ENCODE measurements at places on chromosomes 16 and 17.

DNA sequence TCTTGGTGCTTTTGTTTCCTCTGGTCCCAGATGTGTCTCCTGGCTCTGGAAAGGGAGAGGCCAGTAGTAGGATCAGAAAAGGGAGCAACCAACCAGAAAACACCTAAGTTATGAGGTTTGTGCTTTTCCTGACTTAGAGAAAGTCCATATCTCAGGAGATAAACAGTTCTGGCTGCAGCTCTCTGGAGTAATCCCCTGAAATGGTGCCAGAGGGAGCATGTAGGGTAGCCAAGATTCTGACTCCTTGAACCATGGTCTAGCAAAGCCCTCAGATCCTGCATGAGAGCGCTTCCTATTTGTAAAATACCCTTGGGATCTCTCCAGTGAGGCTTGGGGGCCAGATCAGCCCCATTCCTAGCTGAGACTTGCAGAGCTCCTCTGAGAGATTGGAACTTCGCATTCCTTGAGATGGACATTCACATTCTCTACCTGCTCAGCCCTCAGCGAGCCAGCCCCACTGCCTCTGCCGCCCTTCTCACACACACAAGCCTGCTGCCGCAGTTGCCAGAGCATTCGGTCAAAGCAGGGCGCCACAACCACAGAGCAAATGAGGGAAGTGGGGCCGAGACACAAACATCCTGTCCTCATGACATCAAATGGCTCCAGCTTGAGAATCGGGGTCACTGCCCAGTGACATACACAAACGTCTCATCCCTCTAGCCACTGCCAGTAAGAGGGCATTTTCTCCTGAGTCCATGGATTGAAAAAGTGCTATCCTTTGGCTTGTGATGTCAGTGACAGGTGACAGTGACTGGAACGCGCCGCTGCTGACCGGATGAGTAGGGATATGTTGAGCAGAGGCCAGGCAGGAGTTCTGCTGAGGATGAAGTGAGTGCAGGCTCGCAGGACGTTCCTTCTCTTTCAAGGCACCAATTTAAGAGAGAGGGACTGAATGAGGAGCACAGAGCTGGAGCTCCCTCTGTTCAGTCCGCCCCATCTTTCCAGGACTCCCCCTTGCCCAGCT lies 5.0 kb downstream of the ABHD15 start:
- DNase-seq: peak; percentile 71

DNA sequence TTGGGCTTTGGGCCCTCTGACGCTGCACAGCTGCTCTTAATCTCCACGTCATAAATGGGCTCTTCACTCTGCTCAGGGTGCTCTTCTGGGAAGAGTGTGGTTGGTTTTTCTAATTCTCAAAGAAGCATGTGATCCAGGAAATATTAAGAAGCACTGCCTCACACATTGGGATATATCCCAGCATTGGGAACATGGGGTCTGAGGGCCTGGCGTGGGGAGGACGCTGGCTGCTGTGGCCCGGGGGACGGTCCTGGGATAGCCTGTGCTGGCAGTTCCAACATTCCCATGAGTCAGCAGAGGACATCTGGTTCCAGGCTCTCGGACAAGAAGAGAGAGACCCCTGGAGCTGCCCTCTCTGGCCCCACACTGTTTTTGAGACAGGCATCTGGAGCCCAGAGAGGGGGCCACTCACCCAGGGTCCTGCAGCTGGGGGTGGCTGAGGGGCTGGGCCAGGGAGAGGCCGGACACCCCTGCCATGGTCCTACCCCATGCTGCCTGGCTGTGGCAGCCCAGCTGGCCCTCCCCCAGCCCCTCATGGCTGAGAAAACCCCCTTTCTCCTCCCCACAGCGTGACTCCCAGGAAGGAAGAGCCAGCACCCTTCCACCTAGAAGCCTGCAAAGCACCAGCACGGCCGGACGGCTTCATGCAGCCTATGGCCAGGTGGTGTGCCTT lies 58.8 kb downstream of the NT5M start:
- DNase-seq: no peak

- no peak for DNase-seq
Observed at GRCh38 chr16:22285080-22285479, 12.1 kb upstream of the POLR3E start.

GRCh38 chr16:23141959-23142740 lies 7.1 kb downstream of the USP31 start:
- DNase-seq: no peak

GRCh38 chr16:17944345-17944744 lies 392.2 kb downstream of the NPIPA8 start:
- no peak for DNase-seq

DNA sequence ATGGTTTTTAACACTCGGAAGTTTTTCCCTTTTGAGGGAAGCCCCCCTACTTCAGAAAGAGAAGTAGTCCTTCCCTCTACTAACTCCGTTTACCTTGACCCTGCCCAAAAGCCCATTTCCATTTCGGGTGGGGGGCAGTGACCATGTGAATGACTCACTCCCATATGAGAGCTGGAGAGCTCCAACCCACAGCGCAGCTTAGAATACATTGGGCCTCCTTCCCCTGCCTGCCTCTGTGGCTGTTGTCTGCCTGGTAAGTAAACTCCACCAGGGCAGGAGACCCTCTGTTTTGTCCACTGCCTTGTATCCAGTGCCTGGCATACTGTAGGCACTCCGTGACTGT lies 985 bp downstream of the SGSM2 start:
- DNase-seq: no peak

- DNase-seq: peak; percentile 70
Observed at GRCh38 chr17:68182940-68183551, 64.8 kb upstream of the AMZ2 start.

- no peak for DNase-seq
Observed at GRCh38 chr17:72407931-72408330, 287.1 kb downstream of the SOX9 start.

DNA sequence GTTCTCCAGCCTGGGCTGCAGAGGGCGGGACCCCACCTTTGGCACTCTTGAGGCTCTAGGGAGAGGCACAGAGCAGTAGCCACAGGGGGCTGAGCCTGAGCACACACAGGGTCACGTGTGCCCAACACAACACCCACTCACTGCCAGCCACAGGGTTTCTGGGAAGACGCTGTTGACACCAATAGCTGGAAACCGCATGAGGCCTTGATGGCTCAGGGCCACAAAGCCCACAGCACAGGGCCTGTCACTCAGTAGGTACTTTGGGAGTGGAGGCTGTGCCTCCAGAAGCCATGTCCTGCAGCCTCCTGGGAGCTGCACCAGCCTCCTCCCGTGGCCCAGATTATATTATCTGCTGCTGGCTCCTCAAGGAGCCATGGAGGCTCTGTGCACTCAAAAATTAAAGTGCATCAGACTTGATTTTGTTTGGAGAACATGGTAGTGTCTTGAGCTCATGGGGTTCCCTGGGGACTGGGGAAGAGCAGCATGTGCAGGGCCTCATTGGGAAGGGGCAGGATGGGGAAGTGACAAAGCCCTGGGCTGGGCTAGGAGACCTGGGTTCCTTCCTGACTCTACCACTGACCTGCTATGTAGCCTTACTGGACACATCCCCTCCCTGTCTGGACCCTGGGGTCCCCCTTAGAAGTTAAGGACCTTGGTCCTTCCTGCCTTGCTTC lies 12.5 kb upstream of the SREBF1 start:
- DNase-seq: no peak

DNA sequence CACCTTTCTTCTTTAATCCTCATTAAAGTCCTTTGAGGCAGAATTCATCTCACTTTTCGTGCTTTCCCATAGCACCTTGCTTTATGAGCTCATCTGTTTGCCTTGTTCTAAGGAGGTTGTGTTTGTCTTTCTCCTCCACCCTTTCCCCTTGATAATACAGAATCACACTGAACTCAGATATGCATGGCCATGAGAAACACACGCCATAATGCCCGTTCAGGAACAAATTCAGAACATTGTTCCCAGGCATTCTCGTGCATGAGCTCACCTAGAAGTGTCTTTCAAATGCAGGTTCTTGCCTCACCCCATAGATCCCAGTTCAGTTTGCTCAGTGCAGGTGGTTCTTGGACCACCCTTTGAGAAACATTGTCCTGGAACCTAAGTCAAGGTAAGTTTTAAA lies 71.1 kb downstream of the TMEM114 start:
- DNase-seq: no peak

GRCh38 chr17:13833921-13834320 lies 232.2 kb upstream of the HS3ST3A1 start:
- no peak for DNase-seq

- DNase-seq: no peak
Observed at GRCh38 chr17:70653850-70654249, 484.5 kb downstream of the KCNJ2 start.

- no peak for DNase-seq
Observed at GRCh38 chr16:30087181-30087898, 4.4 kb downstream of the TBX6 start.

GRCh38 chr16:78628461-78629045 lies 529.1 kb downstream of the WWOX start:
- DNase-seq: no peak

GRCh38 chr16:17069681-17070080 lies 401.1 kb downstream of the XYLT1 start:
- no peak for DNase-seq

- no peak for DNase-seq
Observed at GRCh38 chr16:50740736-50741135, 1.1 kb upstream of the CYLD start.

DNA sequence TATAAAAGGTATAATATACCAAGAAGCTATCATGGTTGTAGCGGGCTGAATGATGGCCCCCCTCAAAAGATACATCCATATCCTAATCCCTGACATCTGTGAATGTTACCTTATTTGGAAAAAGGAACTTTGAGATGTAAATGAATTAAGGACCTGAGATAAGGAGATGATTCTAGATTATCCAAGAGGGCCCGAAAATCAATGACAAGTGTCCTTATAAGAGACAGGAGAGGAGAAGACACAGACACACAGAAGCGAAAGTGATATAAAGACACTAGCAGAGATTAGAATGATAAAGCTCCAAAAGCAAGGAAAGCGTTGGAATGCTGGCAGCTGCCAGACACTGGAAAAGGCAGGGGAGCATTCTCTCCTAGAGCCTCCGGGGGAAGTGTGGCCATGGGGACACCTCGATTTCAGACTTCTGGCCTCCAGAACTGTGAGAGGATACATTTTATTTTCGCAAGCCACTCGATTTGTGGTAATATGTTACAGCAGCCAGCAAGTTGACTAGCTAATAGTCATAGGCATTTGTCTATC lies 12.5 kb upstream of the GP1BA start:
- no peak for DNase-seq

DNA sequence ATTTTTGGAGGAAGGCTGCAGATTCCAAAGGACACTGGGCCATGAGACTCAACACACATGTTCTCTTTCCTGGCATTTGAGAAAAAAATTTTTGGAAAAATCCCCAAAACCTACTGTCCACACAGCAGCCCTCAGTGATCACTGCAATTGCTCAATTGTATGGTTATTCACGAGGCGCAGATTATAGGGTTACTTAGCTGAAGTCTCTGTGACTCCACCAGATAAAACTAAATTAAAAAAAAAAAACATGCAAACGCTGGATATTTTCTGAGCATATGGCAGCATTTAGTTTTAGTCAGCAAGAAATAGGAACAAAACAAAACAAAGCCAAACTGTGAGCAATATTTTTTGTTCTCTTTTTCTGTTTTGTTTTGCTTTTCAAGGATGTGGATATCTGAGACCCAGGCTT lies 83.8 kb upstream of the FAM20A start:
- DNase-seq: no peak

DNA sequence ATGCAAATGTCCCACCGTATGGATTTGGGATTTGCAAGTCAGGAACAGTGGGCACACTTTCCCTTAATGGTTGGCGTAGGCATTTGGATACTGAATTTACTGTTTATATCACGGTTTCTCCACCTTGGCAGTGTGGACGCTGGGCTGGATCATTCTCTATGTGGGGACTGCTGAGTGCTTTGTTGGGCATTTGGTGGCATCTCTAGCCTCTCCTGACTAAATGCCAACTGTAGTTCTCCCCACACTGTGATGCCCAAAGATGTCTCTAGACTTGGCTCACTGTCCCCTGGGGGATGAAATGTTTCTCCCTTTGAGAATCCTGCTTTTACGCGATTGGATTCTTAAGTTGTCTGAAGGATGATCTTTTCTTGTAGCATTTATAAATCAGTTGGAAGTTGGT lies 49.0 kb downstream of the RBFOX1 start:
- DNase-seq: no peak

Measured in B cell (primary cell).